Endothelial cell (in vitro differentiated cells): ENCODE measurements at places on chromosomes 2 and 18.

- DNase-seq: no peak
Measured at GRCh38 chr2:210798180-210798579, 241.8 kb downstream of the CPS1 start.

- DNase-seq: no peak
Measured at GRCh38 chr2:126722546-126722945, 66.6 kb downstream of the GYPC start.

- DNase-seq: no peak
Measured at GRCh38 chr2:96111823-96112500, 4.4 kb downstream of the ADRA2B start.

DNA sequence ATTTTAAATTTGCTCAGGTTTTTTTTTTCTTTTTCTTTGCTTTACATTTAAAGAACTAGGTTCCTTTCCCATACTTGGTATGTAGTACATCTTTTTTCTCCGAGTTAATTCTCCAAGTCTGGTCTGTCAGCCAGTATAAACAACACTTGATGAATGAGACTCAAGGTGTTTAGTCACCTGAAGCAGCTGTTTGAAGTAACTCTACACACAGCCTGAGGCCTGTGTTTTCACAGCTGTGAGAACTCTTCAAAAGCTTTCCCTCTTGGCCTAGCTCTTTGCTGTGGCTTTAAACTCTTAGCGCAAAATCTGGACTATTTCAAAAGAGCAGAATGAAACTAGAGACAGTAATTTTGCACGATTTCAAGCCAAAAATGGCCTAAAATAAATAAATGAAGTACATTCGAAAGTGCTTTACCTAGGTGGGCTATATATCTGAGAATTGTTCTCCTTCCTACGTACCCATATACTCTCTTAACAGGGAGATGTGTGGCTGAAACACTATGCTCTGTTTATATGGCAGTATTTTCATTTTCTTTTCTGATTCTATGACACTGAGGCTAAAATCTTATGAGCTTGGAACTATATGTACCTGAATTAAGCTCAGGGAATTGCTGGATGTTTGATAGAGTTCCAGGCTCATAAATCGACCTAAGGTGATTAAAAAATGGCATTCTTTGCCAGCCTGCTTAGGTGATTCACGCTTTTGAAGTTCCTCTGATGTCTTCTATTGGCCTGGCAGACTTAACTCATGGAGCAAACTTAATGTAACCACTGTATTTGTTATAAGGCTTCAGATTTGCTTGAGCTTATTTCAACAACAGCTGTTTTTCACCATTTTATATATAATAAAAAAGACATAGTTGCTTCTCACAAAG lies 1044.1 kb upstream of the ZEB2 start:
- no peak for DNase-seq

- DNase-seq: no peak
Measured at GRCh38 chr2:134173338-134174016, 80.4 kb upstream of the MGAT5 start.

GRCh38 chr2:127172306-127172705 lies 47.8 kb downstream of the CYP27C1 start:
- no peak for DNase-seq

DNA sequence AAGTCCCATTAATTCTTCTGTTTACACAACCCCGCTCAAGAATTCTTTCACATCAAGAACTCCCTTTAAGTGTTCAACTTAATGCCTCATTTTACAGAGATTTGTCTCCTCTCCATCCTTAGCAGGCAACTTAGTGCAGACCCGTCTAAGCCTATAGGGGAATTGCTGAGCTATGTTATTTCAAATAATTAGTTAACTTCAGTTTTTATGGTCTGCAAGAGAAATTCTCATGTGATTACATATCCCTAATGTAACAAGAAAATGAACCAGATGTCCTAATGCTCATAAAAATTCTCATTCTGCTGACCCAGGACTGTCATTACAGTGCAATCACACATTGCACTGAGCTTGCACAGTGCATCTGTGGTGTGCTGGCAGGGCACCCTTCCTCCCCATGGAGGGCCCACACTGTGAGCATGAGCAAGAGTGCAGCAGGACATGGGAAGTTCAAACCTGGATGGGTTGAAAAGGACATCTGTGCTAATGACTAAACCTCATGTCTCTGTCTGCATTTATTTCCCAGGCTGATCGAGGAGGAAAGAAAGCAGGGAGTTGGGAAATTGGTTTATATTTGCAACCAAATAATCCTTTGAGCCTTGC lies 97.1 kb downstream of the COL5A2 start:
- no peak for DNase-seq

DNA sequence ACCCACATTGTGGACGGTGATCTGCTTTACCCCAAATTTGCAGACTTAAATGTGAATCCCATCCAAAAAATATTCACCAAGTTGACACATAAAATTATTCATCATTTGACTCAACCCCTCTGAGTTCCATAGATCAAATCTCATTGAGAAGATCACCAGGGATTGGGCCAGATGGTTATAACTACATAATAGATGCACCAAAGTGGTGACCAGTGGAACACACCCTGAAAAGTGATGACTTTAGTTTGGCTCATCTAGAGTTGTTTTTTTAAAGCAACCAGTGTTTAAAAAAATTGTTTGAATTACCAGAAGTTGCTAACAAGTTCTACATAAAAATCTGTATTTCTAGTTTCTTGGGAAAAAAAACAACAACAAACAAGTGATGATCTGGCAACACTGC lies 155.0 kb downstream of the PLCL1 start:
- DNase-seq: no peak

GRCh38 chr18:49062832-49063226 lies 112.1 kb upstream of the SMAD7 start:
- no peak for DNase-seq

GRCh38 chr2:5379811-5380210 lies 312.4 kb upstream of the SOX11 start:
- DNase-seq: no peak

DNA sequence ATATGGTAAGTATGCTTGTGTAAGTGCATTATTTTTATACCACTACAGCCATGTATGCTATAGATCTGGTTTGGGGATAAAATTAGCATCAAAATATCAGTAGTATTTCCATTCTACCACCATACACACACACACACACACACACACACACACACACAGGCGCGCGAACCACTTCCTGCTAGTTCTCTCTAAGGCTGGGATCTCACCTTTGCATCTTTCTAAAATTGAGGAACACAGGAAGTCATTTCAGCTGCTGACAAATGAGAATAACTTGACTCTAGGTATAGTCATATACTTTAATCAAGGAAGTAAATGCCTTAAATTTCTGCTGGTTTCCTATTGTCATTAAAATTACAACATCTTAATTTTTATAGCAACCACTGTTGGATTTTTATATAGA lies 72.5 kb downstream of the RBM43 start:
- no peak for DNase-seq

DNA sequence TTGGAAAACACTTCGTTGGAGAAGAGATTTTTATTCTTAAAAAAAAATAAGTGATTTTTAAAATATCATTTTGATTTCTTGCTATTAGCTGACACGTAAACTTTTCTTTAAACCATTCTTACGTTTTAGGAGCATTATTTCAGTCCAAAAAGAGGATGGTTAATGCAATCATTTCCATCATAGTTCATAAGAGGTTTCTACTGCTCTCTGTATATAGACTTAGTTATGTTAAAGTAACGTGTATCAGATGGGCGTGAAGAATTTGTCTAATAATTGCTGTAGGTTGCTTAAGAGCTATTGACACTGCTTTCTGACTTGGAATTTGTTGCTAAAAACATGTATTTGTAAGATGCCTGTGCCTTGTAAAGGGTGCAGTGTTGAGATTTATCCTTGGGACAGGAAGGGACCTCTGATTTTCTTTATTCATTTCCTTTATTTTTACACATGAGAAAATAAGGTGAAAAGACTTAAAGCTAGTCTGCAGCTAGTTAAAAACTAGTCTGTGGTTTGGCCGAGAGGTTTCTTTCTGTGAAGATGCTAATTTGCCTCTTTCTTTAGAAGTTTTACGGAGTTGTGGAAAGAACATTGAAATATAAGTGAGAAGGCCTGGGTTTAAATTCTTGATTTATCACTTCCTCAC lies 2.9 kb downstream of the ANKRD12 start:
- no peak for DNase-seq

DNA sequence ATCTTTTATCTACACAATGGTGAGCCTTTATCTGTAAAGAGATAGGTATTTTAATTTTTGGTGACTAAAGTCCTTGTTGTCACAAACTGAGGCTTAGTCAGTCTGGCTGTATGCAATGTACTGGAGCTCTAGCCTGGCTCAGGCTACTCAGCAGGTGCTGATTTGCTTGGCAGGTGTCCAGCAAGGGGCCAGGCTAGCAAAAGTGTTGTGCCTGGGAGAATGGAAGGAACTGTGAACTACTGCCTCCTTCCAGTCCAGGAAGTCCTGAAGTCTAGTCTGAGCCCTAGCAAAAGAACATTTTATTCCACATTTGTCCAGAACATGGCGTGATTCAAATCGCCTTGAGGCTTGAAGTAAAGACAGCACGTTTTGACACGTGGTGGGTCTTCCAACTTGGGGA lies 260.5 kb downstream of the CCDC85A start:
- no peak for DNase-seq

GRCh38 chr2:239944694-239945551 lies 80.2 kb downstream of the NDUFA10 start:
- DNase-seq: no peak

GRCh38 chr18:73340135-73340977 lies 472.6 kb upstream of the NETO1 start:
- DNase-seq: no peak

DNA sequence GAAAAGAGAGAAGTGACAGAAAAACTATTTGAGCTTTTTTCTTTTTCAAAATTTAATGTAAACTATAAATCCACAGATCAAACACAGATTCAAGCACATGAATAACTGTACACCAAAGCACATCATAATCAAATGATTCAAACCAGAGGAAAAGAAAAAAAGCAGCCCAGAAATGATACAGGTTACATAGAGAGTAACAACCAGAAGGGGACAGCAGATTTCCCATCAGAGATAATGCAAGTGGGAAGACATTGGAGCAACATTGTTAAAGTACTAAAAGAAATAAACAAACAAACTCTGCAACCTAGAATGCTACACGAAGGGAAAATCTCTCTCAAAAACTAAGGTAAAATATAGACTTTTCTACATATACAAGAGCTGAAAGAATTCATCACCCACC lies 34.5 kb downstream of the CMPK2 start:
- DNase-seq: no peak

- DNase-seq: no peak
Measured at GRCh38 chr2:79260848-79261247, 101.3 kb upstream of the REG3A start.

DNA sequence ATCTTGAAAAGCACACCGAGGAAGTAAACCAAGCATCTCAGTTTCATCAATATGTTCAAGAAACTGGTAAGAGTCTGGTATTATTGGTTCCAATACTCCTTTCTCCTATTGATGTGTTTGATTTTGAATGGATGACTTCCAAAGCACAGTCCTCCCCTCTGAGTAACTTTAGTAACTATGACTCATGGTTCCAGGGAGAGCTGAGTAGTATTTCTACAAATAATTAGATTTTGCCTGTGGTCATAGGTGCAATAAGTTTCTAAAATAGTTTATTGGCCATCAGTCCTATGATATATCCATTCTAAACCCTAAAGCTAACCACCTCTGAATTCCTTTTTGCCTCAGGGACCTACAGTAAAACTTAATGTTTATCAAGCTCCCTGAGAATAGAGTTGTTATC lies 352.4 kb downstream of the XIRP2 start:
- DNase-seq: no peak

DNA sequence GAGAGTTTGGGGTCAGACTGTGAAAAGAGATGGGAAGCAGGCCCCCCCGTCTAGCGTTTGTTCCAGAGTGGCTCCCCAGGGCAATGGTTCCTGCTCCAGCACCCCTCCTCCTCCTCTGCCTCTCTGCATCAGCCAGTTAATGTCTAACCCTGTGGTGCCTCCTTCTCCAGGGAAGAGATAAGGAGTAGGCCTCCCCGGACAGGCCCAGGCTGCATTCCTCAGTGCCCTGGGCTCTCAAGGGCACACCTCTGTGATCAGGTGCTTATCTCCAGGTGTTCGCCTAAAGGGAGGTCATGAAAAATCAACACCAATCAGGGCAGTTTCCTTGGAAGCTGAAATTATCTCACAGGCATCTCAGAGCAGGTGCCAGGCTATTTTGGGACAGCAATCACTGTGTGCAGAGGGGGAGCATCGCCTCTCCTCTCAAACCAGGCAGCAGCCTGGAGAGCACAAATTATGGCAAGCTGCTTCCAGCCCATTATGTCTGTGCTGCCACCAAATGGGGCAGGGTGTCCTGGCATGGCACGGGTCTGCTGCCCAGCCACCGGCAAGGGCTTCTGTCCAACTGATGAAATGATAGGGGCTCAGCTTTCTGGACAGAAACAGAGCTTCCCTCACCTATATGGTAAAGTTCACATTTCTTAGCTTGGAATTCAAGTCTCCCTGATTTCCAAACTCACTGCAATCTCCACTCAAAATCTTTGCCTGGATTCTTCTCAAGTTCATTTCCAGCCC lies 255.8 kb upstream of the SLC14A2 start:
- no peak for DNase-seq

- DNase-seq: no peak
Measured at GRCh38 chr2:208182835-208183234, 7.0 kb downstream of the C2orf80 start.

- DNase-seq: no peak
Measured at GRCh38 chr18:70181015-70181414, 24.5 kb downstream of the RTTN start.

- no peak for DNase-seq
Measured at GRCh38 chr2:105989070-105989469, 205.0 kb downstream of the UXS1 start.

GRCh38 chr2:36633470-36634092 lies 35.6 kb upstream of the FEZ2 start:
- no peak for DNase-seq

GRCh38 chr2:207132019-207132418 lies 33.7 kb downstream of the KLF7 start:
- DNase-seq: no peak

DNA sequence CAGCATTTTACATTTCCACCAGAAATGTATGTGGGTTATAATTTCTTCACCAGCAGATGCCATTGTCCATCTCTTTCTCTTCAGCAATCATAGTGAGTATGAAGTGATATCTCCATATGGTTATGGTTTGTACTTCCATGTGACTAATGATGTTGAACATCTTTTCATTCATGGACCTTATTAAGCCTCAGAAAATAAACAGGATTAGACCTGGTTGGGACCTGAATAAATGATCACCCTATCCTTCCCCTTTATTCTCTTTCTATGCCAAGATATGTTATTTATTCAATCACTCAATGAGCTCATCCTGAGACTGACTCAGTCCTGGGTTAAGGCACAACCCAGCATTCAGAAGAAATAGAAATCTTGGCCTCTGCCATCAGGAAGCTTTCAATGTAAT lies 86.6 kb downstream of the ANTXR1 start:
- DNase-seq: no peak

DNA sequence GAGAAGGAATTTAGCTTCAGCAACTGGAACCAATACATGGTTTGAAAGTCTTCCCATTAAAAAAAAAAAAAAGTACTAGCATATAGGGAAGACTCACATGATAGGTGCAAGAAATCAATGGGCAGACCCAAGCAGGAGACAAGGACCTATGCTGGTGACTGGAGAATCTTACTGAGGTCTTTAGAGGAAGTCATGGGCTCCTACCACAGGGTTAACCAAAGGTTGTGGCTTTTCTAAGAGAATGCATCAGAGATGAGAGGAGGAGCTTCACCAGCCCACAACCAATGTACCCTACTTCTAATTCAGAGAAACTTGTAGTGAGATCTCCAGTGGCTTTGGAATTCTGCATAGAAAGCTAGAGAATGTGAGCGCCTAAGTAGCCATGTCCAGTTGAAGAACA lies 207.4 kb downstream of the NCKAP5 start:
- no peak for DNase-seq

- DNase-seq: no peak
Measured at GRCh38 chr18:62928326-62928725, 213.0 kb downstream of the PHLPP1 start.
